CD4-positive, alpha-beta T cell (primary cell): ENCODE measurements at places on chromosomes 1 and 21.
A peak's percentile ranks its signal among the peaks of the same experiment; 100 is the strongest.

GRCh38 chr1:247296599-247297180 is 35.0 kb downstream of the ZNF496 start:
- DNase-seq, result no peak

GRCh38 chr1:235642011-235642942 is 7.3 kb downstream of the GNG4 start:
- DNase-seq, result peak; percentile 82

DNA sequence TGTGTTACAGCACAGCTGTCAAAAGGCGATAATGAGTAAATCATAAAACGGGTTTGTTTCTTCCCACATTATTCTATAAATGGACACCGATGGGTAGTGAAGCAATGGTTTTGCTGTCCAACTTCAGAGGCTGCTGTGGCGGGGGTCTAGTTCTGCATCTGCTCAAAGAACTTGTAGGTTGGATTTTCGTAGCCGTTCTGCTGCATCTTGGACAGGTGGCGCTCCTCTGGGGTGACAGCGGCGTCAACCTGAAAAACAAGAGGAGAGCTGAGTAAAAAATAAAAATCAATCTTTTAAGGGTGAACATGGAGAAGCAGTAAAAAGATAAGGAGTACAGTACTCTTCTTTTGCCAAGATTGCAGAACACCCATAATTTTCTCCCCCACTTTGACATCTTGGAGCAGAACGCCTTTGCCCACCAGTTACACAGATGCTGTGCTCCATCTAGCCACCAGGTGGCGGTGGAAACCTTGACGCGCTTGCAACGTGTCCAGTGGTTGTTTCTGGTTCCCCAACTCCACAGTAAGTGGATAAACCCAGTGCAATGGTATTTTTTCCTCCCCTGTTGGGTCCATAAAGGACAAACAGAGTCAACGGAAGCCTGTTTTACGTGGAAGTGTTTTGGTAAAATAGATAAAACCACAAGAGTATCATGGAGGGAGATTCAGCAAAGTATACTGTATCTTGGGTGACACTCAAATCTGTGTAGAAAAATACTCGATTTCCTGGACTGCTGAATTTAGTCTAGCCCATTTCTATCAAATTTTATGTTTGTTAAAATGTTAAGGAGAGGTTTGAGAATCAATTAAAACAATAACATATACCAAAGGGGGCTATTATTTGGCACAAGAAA is 147.0 kb downstream of the GABPA start:
- peak; percentile 73 for DNase-seq

DNA sequence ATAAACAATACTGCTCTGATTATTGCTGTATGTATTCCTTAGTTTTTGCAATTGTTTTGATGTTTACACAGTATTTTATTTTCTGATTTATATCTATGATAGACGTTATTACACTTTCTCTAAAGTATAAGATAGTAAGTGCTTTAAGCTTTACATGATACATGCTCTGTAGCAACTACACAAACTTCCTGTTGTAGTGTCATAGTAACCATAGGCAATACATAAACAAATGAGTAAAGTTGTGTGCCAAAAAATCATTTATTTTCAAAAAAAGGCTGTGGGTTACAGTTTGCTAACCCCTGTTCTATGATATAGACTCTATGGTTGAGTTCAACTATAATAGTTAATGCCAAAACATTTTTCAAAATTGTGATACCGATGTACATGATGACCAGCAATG is 1156.4 kb downstream of the AMY1C start:
- no peak for DNase-seq

GRCh38 chr21:42687796-42688195 is 34.4 kb downstream of the PDE9A start:
- no peak for DNase-seq

- no peak for DNase-seq
Observed at GRCh38 chr1:173479649-173480048, 2.5 kb downstream of the PRDX6 start.

GRCh38 chr1:174686213-174686612 is 238.4 kb downstream of the GPR52 start:
- no peak for DNase-seq

DNA sequence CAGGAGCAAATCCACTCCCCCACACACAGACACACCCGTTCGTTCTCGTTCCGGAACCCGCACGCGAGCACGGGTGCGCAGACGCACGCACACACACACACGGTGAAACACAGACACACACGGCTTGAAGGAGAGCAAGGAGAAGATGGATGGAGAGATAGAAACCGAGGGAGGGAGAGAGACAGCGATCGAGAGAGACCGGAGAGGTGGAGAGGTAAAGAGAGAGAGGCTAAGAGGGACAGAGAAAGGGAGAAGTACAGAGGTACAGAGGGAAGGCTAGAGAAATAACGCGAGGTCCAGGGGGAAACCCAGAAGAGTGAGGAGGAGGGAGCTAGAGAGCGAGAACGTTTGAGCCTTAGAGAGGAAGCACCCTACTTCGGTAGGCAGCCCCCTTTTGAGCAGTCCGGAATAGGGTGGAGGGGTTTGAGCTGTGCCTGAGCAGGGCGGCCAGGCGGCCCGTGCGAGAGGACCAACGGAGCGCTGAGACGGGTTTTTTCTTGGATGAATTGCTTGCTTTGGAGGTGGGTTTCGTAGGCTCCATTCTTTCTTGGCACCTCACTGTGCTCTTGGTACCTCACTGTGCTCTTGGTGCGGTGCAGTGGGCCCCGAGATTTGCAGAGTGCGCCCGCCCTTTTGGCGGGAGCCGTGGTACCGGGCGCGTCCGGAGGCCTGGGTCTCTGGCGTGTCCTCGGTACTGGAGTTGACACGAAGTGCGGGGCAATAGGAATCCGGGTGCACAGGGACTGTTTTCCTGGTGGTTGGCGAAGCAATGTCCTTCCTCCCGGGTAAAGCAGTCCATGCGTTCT is 88.4 kb upstream of the RHOU start:
- DNase-seq, result peak; percentile 74

DNA sequence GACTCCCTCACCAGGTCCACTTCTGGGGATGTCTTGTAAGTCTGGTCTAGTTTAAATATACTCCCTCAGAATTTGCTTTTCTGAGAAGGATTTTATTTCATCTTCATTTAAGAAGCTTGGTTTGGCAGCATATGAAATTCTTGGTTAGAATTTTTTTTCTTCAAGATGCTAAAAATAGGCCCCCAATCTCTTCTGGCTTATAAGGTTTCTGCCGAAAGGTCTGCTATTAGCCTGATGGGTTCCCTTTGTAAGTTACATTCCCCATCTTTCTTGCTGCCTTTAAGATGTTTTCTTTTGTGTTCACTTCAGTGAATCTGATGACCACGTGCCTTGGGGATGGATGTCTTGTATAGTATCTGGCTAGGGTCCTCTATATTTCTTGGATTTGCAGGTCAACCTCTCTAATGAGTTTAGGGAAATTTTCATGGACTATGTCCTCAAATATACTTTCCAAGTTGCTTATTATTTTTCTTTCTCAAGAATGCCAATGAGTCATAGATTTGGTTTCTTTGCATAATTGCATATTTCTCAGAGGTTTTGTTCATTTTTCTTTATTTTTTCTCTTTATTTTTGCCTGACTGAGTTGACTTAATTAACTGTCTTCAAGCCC is 19.4 kb downstream of the TCP10L start:
- no peak for DNase-seq

DNA sequence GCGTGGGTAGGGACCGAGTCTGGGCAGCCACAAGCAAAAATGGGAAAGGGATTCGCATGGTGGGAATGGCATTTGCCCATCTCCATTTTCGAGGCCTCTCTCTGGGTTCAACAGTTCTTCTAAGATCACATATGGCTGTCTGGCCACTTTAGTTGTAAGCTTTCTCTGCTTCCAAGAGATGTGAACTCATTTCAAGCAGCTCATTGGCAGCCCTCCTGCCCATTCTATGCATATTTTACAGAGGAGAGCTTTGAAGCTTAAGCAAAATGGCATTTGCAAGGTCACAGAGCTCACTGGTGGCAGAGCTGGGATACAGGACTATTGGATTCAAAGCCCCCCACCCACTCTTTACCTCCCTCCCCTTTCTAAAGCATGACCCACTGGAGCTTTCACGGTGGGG is 93.7 kb downstream of the HHIPL2 start:
- DNase-seq, result no peak

GRCh38 chr1:34455121-34455520 is 278.4 kb downstream of the C1orf94 start:
- DNase-seq, result no peak

DNA sequence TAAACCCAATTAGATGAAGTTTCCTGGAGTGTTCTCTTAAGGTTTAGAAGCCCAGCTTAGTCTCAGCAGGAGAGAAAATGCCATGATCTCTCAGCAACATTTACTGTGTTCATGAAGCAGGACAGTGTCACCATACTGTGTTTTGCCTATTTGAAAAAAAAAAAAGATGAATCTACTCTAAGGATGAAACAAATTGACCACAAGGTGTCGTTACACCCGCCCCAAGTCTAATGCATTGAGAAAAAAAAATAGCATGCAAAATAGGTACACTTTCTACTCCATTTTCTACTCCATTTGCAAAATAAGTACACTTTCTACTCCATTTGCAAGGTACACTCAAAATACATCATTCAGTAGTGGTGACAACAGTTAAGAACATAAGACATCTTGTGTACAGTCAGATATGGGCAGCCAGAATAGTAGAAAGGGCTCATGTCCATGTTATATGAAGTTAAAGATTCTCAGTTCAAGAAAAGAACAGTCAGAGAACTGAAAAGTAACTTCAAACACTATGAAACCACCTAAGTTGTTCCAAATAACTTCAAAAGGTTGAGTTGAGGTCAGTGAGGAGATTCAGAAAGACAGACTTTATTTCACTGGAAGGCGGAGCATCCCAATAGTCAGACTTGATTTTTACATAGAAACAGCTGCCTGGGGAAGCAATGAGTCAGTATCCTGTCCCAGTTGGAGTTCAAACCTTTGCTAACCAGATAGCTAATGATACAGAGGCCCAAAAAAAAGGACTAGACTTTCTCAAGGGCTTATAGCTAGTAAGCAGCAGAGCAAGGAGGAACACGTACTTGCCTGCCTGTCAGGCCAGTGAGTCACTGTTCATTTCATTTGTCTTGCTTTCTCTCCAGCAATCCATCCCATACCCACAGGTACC is 13.3 kb downstream of the PLPPR5 start:
- DNase-seq, result no peak

- DNase-seq, result no peak
Observed at GRCh38 chr1:1832166-1832565, 53.9 kb upstream of the NADK start.

- DNase-seq, result no peak
Observed at GRCh38 chr1:214475331-214475730, 76.1 kb downstream of the PTPN14 start.

DNA sequence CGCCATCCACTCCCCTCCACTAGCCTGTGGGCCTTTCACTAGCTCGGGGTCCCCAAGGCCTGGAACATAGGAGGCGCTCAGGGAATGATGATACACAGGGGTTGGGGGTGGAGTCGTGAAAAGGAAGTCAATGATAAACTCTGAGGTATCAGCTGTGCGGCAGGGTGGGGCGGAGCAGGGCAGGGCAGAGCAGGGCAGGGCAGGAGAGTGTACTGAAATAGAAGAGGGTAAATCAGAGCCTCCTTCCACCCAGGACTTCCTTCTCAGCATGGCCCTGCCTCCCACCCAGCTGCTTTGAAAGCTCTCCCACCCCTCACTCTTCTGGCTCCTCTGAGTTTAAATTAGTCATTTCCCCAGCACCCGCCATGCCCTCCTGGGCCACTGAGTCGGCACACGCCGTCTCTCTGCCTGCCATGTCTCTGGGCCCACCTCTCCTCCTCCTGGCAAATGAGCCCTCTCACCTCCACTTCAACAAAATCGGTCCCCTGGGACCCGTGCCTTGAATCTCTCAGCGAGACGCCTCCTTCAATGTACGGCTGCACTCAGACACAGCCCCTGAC is 16.9 kb downstream of the CAPZB start:
- DNase-seq, result peak; percentile 61

DNA sequence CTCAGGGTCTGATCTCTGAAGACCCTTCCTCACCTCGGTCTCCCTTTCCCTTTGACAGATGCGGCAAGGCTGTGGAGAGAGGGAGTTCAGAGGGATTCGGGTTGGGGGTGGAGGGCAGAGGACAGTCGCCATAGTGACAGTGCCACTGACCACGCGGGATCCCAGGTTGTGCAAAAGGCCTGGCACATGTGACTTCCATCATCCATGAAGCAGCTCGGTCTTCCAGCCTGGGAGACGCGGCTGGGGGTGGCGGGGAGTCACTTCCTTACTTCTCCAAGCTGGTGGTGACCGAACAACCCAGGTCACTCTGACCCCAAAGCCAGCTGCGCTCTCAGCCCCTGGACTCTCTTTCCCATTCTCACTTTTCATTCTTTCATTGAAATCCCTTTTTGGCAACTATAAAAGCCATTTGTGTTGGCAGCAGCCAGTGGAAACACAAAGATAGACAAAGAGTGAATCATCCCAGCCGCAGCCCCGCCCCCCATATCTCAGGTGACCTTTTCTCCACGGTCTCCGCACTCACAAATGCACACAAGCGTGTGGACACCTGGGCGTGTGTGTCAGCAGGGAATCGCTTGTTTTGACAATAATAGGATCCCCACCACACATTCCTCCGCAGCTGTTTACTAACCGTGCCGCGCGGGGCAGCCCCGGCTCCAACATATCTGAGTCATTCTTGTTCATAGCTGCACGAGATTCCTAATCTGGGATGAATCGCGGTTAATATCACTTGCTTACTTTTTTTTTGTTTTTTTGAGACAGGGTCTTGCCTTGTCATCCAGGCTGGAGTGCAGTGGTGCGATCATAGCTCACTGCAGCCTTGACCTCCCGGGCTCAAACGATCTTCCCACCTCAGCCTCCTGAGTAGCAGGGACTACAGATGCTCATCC is 68.3 kb downstream of the DHRS3 start:
- no peak for DNase-seq

- no peak for DNase-seq
Observed at GRCh38 chr1:182330303-182330702, 61.3 kb downstream of the GLUL start.

DNA sequence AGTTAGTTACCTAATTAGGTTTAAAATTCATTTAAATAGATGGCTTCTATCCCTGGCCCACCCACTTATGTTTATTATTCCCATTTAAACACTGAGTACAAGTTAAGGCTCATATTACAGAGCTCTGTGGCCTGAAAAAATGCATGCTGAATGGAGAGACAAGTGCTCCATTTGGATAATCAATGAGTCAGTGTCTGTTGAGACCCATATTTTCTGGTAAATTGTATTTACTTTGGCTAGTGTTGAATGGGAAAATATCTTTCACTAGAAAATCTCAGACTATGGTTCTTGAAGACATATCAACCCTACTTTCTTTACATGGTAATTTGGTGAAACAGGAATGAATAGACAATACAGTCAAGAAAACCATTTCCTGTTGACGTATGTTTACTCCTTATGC is 356.0 kb downstream of the S1PR1 start:
- DNase-seq, result no peak

DNA sequence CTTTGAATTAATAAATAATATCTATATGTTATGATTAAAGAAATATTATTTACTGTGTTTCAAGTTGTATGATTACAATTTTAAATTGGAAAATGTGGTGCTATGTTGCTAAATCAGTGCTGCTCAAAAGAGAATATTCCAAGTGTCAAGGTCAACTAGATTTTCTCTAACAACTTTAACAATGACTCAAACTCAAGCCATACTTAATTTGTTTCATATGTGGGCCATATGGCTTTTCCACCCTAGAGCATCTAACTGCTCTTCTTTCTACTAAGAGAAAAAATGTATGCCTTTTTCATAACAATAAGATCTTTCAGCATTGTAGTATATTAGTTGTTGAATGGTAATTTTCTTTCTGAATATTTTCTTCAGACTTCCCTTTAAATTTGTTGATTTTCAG is 8.3 kb upstream of the SYT14 start:
- no peak for DNase-seq

- DNase-seq, result no peak
Observed at GRCh38 chr1:19257178-19257914, 5.7 kb downstream of the MRTO4 start.

GRCh38 chr1:170247751-170248521 is 102.2 kb downstream of the NTMT2 start:
- DNase-seq, result no peak
